GM20000 (cell line): ENCODE measurements at places on chromosomes 11 and 22.

- no peak for DNase-seq
Measured at GRCh38 chr11:68541991-68542390, 81.4 kb downstream of the PPP6R3 start.

GRCh38 chr11:12103411-12104225, 6.8 kb upstream of the MICAL2 start:
- DNase-seq: no peak

DNA sequence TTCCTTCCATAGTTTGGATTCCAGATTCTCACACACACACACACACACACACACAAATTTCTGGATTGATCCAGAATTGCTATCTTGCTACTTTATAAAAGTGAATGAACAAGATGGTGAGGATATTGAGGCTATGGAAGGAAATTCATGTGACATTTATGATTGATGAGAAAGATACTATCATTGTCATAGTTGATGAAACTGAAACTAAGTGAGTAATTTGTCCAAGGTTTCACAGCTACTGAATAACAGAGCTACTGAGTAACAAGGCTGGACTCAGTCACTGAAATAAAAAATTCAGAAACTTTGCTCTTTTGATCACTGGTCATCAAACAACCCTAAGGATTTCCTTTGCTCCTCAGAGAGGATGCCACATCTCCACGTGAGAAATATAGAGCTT, 16.2 kb downstream of the OR5D16 start:
- DNase-seq: no peak

- no peak for DNase-seq
Measured at GRCh38 chr11:15481871-15482270, 367.1 kb downstream of the INSC start.

DNA sequence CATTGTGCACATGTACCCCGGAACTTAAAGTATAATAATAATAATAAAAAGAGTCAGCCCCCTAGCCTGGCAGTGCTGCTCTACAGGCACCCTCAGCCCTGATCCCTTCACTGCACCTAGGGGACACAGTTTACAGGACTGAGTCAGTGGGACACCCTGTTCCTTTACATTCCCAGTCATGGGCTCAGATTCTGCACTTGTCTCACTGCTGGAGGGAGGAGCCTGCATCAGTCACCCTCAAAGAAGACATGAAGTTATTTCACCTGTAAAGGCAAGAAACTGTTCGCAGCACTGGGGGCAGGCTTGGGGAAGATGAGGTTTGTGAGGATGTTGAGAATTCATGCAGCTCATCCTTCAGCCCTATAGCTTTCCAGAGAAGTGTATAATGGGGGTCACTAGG, 50.7 kb upstream of the VPREB1 start:
- DNase-seq: no peak
